ENCODE measurements at places on chromosomes 7 and 10.

DNA sequence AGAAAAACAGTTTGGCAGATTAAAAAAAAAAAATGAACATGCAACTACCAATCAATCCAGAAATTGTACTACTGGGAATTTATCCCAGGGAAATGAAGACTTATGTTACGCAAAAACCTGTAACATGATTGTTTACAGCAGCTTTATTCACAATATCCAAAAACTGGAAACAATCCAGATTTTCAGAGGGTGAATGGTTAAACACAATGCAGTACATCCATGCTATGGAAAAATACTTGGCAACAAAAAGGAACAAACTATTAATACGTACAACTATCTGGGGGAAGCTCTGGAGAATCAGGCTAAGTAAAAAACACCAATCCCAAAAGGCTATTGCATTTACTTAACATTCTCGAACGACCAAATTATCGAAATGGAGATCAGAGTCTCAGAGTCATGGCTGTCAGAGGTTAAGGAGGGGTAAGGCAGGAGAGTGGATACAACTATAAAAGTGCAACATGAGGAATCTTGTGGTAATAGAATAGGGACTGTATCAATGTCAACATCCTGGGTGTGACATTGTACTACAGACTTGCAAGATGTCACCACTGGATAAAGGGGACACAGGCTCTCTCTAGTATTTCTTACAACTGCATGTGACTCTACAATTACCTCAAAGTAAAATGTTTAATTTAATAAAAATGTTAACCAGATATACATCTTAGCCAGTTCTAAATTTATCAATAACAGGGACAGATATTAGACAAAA is 21.5 kb upstream of the RUFY2 start:
- DNase-seq, result no peak

DNA sequence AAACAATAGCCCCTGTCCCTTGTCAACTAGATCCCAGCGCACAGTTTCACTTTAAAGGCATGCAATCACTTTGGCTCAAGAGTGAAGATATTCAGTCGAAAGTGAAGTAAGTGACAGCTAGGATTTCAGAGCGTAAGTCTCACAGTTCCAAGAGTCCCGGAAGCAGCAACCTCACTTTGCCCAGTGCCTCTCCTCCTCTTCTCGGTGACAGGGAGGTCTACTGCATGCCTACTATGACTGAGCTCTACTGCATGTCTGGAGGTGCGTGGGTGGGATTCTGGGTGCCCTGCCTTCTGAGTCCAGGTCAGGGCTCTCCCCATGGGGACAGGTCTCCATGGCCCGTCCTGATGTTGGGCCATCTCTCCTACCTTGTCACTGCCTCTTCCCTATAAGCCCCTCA is 17.0 kb downstream of the PRKCQ start:
- DNase-seq, result peak; percentile 50

DNA sequence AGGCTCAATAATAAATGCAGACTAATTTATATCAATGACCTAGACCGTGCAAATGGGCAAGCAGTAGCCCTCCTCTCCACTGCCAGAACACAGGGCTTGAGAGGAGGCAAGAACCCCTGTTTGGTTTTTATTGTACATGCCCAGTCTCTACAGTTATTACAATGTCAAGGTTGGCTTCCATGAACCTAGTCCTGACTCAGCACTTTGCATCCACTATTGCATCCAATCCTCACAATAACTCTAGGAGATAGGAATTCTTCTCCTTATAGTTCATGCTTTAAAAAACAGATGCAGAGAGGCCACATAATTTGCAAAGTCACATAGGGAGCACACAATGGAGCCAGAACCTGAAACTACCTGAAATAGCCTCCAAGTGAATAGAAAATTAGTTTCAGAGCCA is 7.0 kb upstream of the COL13A1 start:
- DNase-seq, result no peak

GRCh38 chr10:110813743-110814472 is 57.8 kb upstream of the PDCD4 start:
- DNase-seq, result no peak

GRCh38 chr7:47812429-47813136 is 135.7 kb downstream of the PKD1L1 start:
- no peak for DNase-seq
